ENCODE measurements at places on chromosomes 12 and 14. TPM values are rescaled to one million over a fixed set of nuclear protein-coding genes. Genes with fewer than 3 reads are reported as not detected.

- no peak for ATAC-seq
Observed at GRCh38 chr12:112353393-112353792, 28.8 kb downstream of the HECTD4 start.

DNA sequence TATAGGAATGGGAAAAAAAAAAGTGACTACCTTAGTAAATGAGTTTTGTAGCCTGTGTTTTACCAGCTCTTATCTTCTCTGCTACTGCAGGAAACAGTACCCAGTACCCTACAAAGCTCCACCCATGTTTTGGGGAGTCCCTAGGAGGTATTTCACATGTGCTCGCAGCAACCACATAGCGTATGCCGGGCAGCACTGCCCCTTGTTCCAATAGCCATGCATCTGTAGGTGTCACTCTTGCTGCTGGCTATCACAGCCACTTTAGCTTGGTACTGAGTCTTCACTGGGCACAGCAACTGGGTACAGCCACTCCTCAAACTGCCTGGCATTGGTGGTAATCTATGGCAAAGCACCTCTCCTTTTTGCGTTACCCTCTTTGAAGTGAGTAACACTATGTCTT is 2.0 kb upstream of the MDM1 start:
- no peak for ATAC-seq

GRCh38 chr12:64181430-64182291 is 40.4 kb downstream of the KICS2 start:
- peak; percentile 93 for ATAC-seq

Gene TAS2R20
- 9.8 TPM for total RNA-seq

DNA sequence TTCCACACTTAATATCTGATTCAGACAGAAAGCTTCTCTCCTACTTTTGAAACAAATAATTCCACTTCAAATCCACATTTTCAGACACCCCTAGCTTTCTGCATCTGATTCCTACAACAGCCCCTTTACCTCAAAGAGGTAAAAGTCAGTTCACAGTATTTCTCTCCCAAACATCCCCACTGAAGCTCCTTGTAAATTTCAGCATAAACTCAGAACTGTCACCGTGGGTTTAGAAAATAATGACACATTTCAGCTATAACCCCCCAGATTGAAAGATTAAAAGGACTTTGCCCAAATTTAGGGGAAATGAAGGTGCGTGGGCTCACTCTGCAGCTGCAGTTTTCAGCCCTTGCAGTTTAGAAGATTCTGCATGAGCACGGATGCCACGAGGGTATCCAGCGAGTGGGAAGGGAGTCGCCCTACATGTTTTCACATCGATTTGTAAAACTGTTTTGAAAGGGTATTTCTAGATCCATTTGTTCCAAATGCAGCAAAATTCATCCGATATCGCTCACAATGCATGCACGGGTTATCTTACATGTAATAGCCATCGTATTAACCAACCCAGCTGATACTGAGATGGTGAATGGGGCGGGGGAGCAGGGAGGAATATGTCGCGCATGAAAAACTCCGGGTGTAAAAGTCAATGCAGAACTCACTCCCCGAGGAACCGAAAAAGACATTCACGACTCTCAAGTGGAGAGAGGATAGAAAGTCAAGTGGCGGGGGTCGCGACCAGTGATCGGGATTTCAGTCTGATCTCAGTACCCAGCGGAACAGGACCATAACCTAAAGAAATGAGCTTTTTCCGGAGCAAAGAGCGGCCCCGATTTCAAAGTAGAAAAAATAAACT is 5.0 kb upstream of the CCND2 start:
- no peak for ATAC-seq

- ATAC-seq: no peak
Observed at GRCh38 chr14:63964113-63964512, 111.3 kb downstream of the SYNE2 start.

Gene GPRC5A
- 0.98 TPM for total RNA-seq

DNA sequence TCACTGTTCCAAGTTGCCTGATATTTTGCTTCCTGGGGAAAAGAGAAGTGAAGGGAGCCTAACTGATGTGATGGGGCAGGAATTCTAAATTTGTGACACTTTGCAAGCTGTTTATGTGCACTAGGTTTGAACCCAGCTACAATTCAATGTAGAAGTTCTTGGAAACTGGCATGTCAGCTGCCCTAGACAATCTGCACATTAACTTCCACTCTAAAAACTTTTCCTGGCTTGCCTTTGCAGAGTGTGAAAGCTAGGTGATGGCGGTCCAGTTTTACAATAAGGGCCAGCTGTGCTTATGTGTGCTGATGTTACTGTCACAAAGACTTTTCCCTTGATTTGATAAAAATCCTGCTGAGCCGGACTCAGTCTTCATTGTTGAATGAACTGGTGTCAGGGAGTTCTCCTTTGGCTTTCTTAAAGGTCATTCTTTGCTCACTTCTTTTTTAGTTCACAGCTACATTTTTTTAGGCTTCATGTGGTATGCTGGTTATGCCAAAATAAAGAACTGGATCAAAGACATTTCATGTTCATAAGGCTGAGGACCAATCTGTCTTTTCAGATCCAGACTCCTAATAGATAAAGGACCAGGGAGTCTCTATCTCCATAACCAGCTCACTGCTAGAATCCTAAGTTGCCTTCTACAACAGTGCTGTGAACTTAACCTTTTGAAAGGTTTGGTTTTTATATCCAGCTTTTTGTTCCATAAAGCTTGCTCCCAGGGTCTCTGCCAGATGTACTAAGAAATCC is 133.5 kb downstream of the TGFB3 start:
- no peak for ATAC-seq

Gene EIF4B
- 510 TPM for total RNA-seq

DNA sequence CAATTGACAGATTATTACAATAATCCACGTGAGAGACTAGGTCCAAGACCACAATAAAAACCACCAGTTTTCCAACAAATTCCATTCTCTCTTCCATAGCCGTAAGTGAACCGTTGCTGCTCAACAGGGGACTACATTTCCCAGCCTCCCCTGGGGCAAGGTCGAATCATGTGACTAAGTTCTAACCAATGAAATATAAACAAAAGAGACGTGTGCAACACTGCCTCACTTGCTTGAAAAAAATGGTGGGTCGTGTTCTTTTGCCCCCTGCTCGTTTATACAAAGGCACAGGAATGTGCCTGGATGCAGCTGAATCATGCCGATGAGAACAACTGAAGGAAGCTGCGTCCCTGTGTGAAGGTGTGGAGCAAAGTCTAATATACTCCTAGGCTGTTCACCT is 51.1 kb downstream of the HSPB8 start:
- ATAC-seq: peak; percentile 87
